Fibroblast of skin of left biceps (primary cell): ENCODE measurements at places on chromosomes 12 and 14.

- no peak for DNase-seq
These were observed 35.8 kb downstream of the NUMB start for GRCh38 chr14:73422515-73422914.

GRCh38 chr12:57207731-57208630, 8.6 kb upstream of the NXPH4 start:
- DNase-seq = no peak

DNA sequence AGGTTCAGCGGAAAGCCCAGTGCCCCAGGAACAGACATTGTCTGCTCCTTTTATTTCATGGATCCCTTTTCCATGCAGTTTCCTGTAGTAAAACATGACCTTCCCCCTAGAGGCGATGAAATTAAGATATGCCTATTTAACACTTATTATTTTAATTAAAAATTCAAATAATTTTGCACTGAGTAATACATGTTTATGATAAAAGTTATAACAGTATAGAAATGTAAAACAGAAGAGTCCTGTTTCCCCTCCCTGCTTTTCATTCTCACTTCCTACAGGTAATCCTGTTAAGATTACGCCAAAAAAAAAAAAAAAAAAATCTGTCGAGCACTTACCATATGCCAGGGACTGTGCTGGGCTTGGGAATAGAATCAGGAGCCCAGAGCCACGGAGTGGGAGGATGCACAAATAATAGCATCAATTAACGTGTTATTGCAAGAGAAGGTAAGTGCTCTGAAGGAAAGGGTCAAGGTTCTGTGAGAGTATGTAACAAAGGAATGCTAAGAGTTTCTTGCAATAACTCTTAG, 830 bp upstream of the LPCAT3 start:
- DNase-seq = no peak

DNA sequence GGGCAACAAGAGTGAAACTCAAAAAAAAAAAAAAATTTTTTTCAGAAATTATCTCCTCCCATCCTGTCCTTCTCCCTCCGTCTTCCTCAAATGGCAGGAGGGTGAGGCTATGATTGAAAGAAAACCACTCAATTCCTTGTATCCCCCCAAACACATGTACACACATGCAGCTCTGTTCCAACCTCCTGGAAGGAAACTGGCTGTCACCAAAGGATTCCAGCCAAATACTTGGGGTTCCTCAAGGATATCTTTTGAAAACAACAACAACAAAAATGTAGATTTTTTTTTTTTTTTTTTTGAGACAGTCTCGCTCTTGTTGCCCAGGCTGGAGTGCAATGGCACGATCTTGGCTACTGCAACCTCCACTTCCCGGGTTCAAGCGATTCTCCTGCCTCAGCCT, 46.8 kb upstream of the VASH1 start:
- no peak for DNase-seq

- DNase-seq = no peak
These were observed 107.9 kb downstream of the VRK1 start for GRCh38 chr14:96905065-96905464.
